ENCODE measurements at places on chromosomes 2 and 18.

DNA sequence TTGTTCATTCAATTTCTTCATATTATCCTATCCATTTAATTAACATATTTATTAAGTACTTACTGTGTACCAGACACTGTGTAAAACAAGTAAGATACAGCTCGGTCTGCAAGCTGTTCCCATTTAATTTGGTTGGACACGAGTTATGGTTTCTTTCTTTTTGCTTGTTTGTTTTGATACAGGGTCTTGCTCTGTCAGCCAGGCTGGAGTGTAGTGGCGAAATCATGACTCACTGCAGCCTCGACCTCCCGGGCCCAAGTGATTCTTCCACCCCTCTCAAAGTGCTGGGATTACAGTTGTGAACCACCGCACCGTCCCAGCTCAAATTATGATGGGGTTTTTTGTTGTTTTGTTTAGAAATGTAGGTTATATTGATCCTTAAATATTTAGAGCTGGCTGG lies 9.0 kb downstream of the CYBRD1 start:
- DNase-seq: no peak

DNA sequence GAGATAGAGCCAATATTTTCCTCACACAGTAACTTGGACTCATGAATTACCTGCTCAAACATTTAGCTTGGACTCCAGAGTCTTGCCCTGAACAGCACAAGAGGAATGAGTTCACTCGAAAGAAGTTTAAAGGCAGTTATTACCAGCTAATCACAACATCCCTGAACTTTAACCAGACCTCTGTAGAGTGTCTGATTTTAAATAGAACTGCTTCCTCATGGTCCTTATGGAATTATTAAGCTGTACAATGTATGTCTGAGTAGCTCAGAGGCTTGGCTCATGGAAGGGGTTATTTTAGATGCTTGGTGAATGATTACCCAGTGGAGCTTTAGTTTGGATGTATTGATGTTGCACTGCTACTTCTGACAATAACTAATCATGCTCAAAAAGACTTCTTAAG lies 183.1 kb downstream of the FMNL2 start:
- DNase-seq: no peak

GRCh38 chr2:81672923-81673322 lies 1368.4 kb upstream of the LRRTM1 start:
- DNase-seq: no peak

GRCh38 chr2:46711156-46711555 lies 204.4 kb downstream of the MCFD2 start:
- no peak for DNase-seq

DNA sequence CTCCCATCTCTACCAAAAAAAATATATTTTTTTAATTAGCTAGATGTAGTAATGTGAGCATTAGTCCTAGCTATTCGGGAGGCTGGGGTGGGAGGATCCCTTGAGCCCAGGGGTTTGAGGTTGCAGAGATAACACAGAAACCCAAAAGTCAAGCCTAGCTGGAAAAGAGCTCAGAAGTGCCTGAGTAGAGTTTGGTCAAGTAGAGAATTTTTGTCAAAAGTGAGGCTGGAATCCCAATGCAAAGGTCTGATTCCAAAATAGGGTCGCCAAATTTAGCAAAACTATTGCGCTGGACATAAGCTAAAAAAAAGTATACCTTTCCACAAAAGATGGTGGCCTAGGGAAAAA lies 15.5 kb upstream of the MSH6 start:
- no peak for DNase-seq

GRCh38 chr2:156890529-156891148 lies 366.9 kb upstream of the GALNT5 start:
- no peak for DNase-seq

DNA sequence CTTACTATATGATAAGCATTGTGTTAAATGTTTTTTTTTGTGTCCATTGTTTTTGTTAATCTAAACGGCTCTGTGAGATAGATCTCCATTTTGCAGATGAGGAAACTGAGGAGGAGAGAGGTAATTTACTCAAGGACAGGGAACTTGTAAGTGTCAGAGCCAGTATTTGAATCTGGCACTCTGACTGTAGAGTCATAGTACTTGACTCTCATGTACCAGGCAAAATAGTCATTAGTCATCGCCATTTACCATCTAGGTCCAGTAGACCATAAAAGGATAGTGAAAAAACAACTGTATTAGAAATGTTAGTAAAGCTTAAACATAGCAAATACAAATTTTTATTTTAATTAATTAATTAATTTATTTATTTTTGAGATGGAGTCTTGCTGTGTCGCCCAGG lies 4.8 kb downstream of the PSMD14 start:
- no peak for DNase-seq

DNA sequence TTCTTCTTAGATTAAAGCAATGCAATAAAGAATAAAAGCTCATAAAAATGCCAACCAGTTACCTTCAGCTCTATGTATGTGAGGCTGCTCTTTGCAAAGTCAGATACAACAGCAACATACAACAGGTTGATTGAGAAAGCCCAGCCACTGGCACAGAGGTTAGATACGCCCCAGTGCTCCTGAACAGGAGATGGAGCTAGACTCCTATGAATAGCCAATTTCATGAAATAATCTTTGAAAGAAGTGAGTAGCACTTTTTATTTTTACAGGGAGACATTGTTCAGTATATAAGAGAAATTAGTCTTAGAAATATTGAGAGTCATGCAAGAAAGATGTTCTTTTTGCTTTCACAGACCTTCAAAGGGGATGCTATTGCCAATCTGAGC lies 362.4 kb upstream of the MEX3C start:
- DNase-seq: no peak

- DNase-seq: no peak
These were observed 215.5 kb downstream of the TRIB2 start for GRCh38 chr2:12932192-12932591.

- DNase-seq: no peak
These were observed 84.0 kb upstream of the ACSL3 start for GRCh38 chr2:222776792-222777191.

DNA sequence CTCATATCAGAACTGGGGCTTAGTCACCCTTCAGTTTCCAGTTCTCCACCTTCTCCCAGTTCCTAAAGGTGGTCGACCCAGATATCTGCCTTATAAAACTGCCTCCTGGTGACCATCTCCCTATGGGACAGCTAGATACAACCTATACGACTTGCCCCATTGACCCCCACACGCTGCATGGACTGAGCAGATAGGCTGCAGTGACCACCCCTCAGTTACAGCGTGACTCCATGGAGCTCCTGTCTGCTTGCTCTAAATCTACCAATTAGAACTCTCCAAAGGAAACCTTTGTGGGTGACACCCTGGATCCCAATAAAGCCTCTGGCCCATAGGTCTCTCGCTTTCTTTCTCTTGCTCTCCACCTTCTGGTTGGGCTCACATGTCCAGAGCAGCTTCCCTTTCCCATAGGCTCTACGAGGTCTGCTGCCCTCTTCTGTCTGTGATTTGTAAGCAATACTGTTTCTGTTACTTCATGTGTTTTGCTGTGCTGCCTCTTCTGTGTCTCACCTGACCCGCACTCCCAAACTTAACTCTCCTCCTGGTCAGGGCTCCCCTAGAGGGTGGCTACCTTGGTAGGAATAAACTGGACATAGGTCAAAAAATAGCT lies 971.3 kb upstream of the FAM98A start:
- no peak for DNase-seq

GRCh38 chr2:116238511-116238910 lies 1576.0 kb upstream of the DDX18 start:
- no peak for DNase-seq

GRCh38 chr18:47260120-47260923 lies 8.9 kb upstream of the SKOR2 start:
- no peak for DNase-seq

- no peak for DNase-seq
These were observed 725 bp downstream of the FIGN start for GRCh38 chr2:163734881-163735684.

- no peak for DNase-seq
These were observed 33.9 kb upstream of the FOSL2 start for GRCh38 chr2:28358668-28359201.

DNA sequence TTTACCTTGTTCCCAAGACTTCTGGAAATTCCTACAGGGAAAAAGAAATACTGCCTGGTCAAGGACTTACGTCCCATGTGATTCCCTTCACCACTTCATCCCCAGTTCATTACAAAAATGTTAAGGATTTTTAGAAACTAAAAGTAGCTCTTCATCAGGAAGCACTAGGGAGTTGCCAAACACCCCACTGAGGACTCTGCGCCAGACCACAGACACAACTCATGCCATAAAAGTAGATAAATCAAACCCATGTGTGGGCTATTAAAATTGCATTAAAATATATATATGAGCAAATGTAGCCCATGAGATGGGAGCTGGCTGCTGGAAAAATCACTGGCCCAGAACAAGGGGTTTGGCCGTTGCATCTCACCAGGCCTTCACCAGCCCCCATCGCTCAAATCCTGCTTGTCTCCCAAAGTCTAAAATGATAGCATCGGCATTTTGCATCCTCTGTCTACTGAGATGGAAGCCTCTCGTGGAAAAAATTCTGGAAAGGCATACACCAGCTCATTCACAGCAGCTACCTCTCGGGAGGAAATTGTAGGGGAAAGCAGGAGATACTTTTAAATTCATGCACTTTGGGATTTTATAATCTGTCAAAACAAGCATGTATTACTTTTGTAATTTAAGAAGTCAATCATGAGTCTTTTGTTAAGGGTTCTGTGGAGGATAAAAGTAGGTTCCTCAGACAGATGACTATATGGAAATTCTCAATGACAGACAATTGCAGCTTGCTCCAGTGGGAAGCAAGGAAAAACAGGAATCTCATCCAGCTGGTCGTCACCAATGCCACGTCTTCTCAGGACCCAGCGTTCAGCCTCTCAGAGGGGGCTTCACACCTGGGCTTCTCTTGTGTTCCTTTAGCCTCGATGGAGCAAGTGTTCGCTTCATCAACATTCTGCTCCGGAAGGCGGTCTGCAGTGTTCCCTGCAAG lies 113.9 kb downstream of the MREG start:
- DNase-seq: no peak

- DNase-seq: no peak
These were observed 14.2 kb downstream of the SH3YL1 start for GRCh38 chr2:249538-250042.
